ENCODE measurements at places on chromosomes 11 and 22.

DNA sequence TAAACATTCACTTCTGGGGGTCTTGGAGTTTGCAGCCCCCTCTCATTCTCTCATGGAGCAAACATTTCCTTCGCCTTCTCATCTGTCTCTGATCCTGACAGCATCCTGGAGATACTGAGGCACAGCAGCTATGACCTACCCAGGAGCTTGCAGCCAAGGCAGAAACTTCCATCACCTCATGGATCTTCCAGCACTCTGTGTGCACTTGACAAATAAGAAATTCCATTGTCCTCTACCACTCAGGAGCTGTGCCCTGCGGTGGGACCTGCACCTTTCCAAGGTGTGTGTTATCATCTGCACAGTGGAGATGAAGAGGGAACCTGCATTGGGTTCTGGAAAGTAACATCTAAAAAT is 49.1 kb downstream of the GGTLC2 start:
- no peak for DNase-seq

DNA sequence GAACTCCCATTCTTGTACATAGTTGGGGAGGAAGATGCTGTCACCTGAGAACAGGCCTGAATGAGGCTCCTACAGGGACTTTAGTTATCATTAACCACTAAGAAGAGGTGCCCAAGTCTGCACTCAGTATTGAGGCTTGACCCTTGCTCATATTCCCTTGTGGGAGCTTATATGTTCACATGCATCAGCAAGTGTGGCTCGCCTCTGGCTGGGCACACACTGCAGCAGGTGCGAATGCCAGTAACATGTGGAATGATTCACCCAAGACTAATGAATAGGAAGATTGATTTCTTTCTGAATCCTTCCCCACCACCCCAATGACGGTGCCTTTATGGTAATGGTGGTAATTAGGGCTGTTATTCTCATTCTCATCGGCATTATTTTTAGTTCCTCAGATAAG is 127.3 kb downstream of the FEZ1 start:
- DNase-seq = no peak

- DNase-seq = no peak
These were observed 44.7 kb downstream of the CCDC90B start for GRCh38 chr11:83241291-83241946.

GRCh38 chr22:37781434-37782059 is 26.2 kb upstream of the GCAT start:
- DNase-seq = no peak

DNA sequence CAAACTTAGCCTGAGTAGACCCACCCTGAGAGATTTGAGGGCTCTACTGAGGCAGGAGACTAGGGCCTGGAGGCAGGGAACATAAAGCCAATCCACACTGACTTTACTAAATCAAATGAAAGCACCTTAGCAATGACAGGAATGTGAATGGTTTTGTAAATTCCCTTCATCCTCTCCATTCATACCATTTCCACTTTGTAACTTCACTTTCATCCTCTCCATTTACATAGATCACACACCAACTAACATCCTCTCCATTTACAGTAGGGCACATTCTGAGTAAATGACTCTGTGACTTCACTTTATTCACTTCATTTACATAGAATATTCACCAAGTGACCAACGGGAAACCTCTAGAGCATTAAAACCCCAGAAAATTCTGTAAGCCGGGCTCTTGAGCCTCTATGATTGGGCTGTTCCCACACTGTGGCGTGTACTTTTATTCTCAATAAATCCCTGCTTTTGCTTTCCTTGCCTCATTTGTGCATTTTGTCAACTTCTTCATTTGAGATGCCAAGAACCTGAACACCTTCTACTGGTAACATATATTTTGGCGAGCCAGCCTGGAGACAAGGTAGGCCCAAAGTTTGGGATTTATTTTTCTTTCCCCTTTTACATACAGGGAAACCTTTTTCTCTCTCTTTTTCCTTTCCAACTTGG is 82.9 kb downstream of the PIWIL4 start:
- DNase-seq = no peak

DNA sequence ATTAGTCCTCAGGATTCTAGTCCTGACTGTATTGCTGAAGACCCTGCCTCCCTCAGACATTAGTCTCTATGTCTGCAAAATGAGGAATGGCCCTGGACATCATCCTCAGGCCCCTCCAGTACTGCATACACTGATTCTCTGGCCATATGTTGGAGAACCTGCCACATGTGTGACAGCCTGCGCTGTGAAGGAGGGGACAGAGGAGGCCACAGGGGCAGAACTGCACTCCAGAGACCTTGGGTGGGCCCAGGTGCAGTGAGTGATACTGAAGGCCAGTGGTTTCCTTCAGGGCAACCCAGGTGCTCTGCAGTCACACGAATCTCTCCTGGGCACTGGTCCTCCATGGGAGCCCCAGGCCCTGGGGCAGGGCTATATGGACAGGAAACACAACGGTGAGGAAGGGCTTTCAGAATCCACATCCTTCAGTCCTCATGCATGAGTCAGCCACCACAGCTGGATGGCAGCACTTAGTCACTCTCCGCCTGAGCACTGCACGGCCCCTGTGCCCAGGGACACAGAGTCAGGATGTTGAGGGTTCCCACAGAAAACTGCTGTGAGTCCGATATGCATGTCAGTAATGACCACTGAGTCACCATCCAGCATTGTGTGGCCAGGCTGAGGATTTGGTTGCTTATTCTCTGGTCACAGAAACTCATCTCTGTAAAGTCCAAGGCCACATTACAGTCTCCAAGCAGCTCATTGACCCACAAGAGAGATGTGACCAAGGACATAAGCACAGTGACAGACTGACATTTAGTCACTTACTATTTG is 39.7 kb downstream of the ME3 start:
- no peak for DNase-seq

GRCh38 chr11:17413414-17414316 is 25.2 kb upstream of the KCNJ11 start:
- no peak for DNase-seq

DNA sequence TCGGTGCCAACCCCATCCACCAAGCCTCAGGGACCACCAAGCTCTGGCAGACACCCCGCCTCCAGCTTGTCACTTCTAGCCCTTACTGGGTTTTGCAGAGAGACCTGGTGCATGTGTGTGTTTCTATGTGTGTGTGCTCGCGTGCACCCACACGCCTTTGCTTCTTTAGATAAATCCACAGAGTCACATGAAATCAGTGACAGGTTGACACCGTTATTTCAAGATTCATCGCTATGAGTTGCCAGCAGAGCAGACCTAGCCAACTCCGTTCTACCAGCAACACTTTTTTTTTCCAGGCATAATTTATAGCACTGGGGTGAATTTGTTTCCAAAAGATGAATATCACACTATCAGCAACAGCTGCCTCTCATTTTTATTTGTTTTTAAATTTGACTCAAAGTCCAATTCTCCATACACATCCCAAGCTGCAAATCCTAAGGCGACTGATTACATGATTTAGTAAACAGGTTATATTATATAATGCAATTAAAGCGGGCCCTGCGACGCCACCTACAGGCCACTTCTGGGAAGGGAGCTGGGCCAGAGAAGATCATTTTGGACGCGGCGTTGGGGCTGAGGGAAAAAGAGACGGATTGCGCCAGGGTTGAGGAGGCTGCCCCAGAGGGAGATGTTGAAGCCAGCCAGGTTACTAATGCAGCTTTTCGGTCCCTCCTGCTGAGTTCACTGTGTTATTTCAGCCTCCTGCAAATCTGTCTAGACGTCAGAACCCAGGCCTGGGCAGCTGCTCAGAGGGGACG is 150.5 kb downstream of the FEZ1 start:
- DNase-seq = no peak

GRCh38 chr11:1343391-1344055 is 34.1 kb upstream of the TOLLIP start:
- no peak for DNase-seq

DNA sequence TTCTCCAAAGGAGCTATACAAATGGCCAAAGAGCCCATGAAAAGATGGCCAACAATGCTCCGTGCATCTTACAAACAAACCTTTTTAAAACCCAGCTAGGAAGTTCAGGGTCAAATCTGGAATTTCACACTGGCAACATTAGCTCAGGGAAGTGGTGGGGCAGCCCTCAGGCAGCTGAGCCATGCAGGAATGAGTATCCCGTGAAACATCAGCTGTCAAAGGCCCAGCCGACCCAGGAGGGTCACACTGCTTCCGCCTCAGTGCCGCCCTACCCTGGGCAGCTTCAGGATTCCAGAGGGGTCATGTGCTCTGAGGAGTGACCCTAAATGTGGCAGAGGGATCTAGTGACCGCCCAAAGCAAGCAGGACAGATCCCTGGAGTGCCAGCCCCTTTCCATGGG is 73.4 kb downstream of the LINC01488 start:
- no peak for DNase-seq

DNA sequence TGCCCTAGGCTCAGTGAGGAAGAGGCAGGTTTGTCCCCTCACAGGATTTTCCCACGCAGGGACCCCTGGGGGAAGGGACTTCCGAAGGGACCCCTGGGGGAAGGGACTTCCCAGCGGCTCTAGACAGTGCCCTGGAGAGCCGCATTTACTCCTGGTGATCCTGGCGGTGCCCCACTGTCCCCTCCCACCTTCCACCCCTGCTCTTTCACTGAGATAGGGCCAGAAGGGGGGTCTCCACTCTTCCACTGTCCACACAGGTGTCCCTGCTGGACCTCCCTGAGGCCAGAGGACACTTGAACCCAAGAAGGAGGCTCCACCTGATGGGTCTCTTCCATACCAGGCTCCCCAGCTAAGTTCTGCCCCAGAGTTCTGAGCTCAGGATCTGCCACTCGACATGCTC is 1333.9 kb downstream of the BRD1 start:
- no peak for DNase-seq

- peak; percentile 22 for DNase-seq
These were observed 60.5 kb downstream of the OSBP2 start for GRCh38 chr22:30754971-30755758.

DNA sequence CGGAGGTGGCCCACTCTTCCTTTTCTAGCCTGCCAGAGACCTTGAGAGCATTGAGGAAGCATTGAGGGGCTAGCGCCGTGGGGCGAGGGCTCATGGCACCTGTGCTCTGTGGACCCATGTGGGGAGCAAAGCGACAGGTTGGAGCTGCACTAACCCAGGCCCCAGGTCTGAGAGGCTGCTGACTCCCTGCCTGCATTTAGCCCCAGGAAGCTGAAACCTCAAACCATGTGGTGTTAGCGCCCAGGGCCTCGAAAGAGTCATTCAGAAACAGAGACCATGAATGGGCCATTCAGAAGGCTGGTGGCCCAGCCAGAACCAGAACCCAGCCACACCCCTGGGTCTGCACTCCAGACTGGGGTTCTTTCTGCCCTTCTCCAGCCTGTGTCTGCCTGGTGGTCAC is 88.6 kb downstream of the BCR start:
- DNase-seq = no peak

GRCh38 chr11:111176603-111177002 is 68.9 kb upstream of the POU2AF2 start:
- no peak for DNase-seq

- no peak for DNase-seq
These were observed 174.1 kb downstream of the INSC start for GRCh38 chr11:15288863-15289262.

DNA sequence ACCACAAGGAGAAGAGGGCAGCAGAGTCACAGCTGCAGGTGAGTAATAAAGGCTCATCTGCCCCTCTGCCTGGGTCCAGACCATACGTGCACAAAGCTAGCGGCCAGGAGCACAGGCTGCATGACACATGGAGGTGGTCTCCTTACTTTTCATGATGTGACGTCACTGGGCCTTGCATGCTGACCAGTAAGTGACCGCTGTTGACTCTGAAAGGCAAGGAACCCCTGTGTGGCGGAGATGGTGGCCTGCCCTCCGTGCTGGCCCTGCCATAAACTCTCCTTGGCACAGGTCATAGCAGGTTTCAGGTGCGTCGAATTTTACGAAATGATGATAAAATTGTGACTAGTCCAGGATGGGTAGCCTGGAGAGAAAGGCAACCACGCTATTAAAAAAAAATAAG is 7.6 kb upstream of the PARVG start:
- DNase-seq = no peak

DNA sequence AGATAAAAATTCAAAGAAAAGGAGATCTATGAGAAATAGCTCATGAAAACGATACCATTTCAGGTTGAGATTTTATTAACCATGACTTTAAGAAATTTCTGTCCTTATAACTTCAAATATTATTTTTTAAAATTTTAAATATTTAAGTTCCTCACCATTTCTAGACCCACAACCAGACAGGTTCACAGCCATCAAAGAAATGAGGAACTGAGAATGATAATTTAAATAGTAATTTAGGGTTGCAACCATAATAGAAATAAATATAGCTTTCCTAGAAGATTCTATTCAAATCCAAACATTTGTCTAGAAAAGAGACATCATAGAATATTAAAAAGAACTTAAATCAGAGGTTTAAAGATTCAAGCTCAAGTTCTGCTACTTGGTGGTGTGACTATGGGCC is 5.9 kb upstream of the VWA5A start:
- no peak for DNase-seq

- DNase-seq = no peak
These were observed 26.2 kb upstream of the GAL start for GRCh38 chr11:68658097-68658496.

DNA sequence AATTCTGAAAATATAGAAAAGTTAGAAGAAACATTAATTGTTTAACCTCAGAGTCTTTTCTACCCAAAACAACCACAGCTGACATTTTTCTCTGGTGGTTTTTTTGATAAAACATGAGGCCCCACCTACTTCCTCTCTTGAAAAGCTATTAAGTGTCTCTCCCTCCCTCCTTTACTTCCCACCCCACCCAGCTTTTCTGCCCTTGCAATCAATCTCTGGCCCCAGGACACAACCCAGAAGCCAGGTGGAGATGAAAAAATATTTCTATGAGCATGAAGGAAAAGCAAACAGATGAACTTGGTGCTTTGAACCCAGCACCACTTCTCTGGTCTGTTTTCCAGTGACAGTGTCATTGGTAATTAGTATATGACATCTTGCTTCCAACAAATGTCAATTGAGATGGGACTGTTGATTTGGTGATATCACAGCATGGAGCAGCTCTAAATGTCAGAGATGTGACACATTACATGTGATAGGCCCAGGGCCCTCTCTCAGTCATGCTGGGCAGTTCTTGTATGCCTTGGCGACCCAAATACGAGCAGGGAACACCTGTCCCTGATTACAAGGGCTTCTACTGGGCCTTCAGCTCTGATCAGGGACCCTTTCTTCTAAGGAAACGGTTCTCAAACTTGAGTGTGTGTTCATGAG is 23.9 kb upstream of the TMPRSS13 start:
- DNase-seq = peak; percentile 72

- DNase-seq = no peak
These were observed 649 bp downstream of the TMEM25 start for GRCh38 chr11:118531597-118532084.

GRCh38 chr11:5277807-5278382 is 8.2 kb upstream of the HBE1 start:
- no peak for DNase-seq

GRCh38 chr11:63672936-63673539 is 1.9 kb upstream of the ATL3 start:
- DNase-seq = no peak

DNA sequence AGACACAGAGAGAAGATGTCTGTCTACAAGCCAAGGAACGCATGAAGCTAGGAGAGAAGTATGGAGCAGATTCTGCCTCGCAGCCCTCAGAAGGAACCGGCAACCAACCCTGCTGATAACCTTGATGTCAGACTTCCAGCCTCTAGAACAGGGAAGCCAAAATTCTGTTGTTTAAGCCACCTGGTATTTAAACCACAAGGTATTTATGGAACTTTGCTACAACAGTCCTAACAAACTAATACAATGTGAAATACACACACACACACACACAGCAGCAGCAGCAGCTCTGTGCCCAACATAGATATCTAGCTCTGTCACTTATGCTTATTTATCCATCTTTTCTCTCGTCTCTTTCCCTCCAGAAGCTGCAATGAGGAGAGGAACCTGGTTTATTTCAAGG is 400.0 kb downstream of the ETS1 start:
- no peak for DNase-seq
